ENCODE measurements at places on chromosomes 1 and 21.

GRCh38 chr1:24898909-24899439, 31.1 kb downstream of the RUNX3 start:
- no peak for DNase-seq

GRCh38 chr1:223556414-223557129, 108.9 kb downstream of the CAPN8 start:
- DNase-seq = no peak

GRCh38 chr21:18812308-18812707, 408.7 kb upstream of the TMPRSS15 start:
- DNase-seq = no peak

DNA sequence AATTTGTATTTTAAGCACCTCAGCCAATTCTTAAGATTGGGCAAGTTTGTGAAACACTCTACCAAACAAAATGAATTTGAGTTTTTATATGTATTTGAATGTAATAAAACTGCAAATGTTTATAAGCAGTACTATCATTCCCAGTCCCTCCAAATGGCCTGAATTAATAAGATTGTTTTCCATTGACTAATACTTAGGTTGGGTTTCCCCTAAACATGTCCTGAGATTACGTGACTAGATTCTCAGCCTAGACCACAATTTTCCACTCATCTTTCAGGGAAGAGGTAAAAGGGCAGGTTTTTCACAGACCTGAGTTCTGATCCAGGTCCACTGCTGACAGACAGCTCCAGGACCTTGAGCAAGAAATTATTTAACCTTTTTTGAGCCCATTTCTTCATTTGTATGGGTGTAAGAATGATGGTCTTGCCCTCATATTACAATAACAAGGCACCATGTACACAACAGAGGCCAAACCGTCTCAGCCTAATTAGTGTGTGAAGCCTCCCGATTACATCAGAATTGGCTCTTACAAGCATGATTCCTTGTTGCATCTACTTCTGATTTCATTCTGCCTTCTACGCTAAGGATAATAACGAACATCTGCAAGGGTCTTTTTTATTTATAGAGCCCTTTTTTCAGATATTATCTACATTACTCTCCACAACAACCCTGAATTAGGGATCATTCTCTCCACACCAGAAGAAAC, 51.2 kb downstream of the BEND5 start:
- no peak for DNase-seq

DNA sequence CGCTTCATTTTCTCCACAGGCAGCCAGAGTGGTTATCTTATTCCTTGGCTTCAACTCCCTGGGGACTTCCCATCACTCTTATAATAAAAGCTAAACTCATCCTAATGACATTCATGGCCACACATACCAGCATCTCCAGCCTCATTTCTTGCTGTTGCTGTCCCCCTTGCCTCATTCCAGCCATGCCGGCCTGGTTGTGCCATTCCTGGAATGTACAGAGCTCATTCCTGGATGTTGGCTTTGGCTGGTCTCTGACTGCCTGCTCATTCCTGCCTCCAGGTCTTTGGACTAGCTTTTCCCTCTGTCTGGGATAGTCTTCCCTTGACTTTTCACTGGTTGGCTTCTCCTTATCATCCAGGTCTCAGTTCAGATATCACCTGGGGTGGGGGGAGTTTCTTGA, 2.4 kb upstream of the PEF1 start:
- no peak for DNase-seq

- peak; percentile 4 for DNase-seq
Measured at GRCh38 chr1:83998498-83999315, at the start of gene TTLL7. TTLL7 (minus strand) TSS chr1:83999132; CDS start chr1:83952211, 46,921 bp downstream.

DNA sequence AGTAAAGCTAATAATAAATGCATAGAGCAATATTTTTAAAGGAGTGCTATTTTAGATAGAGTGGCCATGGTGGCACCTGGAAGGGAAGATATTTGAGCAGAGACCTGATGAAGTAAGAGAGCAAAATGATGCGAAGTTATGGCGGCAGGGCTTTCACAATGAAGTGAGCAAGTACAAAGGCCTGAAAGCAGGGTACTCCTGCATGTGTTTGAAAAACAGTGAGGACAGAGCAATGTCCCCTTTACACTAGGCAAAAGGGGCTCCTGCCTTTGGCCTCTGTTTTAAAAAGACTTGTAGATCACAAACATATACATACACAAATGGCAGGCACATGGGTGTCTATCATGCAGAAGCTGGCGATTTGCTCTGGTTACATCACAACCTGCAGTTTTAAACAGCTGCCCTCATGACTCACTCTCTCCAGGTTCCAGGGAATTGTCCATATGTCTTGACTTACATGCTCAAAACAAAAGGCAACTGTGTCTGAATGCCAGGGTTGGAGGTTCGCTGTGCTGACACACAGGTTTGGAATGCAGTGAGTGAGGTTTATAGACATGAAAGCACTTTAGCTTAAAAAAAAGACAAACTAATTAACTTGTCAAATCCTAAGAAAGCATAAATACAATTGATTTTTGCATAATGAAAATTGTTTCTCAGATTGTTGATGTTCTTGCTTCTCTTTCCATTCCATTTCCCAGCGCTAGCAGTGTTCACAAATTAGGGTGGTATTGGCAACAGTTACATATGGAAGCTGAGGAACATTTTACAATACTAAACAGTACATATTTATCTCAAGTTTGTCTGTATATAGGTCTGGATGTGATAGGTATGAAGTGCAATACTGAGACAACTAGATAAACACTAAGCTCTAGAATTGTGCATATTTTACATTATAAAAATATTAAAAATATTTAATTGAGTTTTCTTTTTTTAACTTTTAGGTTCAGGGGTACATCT, 313.9 kb downstream of the BARHL2 start:
- no peak for DNase-seq

DNA sequence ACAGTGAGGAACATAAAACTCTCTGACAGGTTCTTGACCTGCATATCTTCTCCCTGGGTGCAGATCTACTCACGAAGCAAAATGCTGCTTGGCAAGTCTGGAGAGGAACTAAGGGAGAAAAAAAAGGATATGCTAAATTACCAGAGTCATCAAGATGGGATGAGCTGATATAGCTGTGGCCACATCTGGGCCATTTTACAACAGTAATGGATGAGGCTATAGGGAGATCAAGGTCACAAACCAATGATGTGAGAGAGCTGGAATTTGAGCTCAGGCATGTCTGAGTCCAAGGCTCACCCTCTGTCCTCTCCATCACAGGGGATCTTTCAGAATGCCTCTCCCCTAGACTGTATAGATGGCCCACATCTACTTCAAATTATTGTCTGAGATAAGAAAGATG, 26.2 kb downstream of the ZMYND12 start:
- DNase-seq = no peak

GRCh38 chr21:41891132-41891531, 12.0 kb upstream of the PRDM15 start:
- DNase-seq = no peak

GRCh38 chr1:11132563-11133293, 33.1 kb upstream of the EXOSC10 start:
- DNase-seq = no peak

- DNase-seq = no peak
Measured at GRCh38 chr1:18575620-18576019, 55.0 kb upstream of the PAX7 start.

DNA sequence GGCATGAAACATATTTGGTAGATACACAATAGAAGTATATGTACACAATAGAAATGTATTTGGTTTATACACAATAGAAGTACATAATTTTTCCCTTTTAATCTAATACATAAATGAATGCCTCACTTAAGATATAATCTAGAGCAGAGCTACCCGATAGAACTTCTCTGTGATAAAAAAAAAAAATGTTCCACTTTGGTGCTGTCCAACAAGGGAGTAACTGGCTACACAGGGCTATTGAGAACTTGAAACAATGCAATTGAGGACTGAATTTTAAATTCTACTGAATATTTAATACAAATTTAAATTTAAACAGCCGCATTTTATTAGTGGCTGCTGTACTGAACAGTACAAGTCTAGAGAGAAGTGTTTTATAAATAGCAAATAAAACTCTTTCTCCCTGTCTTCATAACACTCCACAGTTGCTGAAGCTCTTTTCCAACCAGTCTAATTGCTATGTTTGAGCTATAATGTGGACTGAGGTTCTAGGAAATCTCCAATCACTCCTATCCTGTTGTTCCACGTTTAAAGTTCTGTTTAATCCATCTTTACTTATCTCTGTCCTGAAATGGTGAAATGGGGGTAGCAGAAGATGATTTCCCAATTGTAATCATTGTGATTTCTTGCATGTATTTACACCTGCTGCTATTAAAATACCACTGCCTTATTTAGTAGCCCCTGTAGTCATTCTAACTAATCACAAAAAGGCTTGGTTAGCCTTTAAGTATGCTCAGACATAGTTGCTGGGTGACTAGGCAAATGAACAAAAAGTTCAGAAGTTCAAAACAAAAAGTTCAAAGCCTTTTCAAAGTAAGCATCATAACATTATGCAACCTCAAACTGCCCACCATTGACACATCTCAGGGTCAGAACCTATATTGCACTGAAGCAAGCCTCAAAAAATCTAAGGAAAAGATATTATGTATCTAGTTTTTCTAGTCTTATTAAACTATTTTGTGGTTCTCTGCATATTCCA, 192.3 kb upstream of the C1orf87 start:
- DNase-seq = no peak

GRCh38 chr1:186009039-186009737, 275.0 kb downstream of the HMCN1 start:
- DNase-seq = no peak

DNA sequence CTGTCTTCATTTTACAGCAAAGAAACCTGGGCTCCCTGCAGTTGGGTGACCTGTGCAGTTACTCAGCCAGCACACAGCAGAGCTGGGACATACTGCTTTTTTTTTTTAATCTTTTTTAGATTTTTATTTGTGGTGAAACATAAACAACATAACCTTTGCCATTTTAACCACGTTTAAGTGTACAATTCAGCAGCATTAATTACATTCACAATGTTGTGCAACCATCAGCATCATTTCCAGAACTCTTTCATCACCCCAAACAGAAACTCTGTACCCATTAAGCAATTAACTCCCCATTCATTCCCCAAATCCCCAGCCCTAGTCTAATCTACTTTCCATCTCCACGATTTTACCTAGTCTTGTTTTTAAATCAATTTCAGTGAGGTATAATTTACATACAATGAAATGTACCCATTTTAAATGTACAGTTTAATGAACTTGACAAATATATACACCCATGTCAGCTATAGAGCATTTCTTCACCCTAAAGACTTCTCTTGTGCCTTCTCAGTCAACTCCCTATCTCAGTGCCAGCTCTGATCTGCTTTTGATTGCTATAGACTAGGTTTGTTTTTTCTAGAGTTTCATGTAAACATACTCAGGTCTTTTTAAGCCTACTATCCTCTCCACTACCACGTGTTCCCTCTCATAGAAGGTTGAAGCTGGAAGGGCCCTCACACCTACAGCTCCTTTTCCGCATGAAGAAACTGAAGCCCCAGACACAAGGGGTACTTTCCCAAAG, 37.8 kb upstream of the C8B start:
- DNase-seq = no peak

DNA sequence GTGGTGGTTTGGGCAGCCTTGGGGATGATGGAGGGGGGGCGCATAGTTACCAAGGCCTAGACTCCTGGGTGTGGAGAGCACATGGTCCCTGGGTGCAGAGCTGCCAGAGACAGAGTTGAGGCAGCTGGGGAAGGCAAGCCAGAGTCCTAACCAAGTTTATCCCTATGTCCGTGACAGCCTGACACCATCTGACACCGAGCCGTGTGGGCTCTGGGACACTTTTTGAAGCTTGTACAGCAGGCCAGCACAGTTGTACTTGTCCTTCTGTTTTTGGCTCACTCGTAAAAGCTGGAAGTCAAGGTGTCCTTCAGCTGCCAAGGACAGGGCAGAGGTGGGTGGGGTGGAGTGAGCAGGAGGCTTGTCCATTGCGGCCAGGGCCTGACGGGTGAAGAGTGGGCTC, 28.5 kb downstream of the SLC26A9 start:
- no peak for DNase-seq
